ENCODE measurements at places on chromosomes 7 and 10. TPM values are rescaled to one million over a fixed set of nuclear protein-coding genes. Genes with fewer than 3 reads are reported as not detected.

The TMEM72 gene
- total RNA-seq = not detected

DNA sequence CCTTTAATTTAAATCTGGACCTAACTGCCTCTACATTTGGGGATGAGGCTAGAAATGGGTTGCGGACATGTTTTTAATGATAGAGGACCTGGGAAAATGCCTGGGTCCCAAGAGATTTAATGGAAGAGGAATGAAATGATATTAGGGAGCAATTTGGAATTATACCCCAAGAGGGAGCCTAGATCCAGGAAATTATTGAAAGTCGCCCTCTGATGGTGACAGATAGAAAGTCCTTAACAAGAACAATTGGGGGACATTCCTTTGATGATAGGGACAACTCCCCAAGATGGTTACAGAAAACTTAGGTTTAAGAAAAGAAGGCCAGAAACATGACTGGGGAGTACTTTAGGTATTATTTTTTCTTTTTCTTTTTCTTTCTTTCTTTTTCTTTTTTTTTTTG lies 9.5 kb upstream of the TSGA13 start:
- peak; percentile 8 for DNase-seq

DNA sequence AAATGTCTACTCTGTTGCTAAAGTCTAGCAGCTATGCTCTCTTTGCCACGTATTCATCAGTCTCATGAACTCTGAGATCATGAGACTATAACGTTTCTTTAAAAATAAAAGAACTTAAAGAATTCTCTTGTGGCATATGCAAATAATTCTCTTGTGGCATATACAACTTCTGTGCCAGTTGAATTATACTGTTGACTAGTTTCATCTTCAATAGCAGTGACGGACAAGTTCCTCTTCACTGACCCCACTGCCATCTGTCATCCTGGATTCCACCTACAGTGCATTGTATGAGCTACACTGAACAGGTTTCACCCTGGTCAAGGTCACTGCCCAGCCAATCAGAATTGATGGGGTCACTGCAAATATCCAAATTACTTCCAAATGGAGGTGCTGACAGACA lies 88.2 kb downstream of the CD36 start:
- DNase-seq = no peak

The ZNF736 gene
- 10.5 TPM for total RNA-seq

- DNase-seq = peak; percentile 34
Measured at GRCh38 chr7:91357901-91358300, 93.7 kb downstream of the FZD1 start.

- no peak for DNase-seq
Measured at GRCh38 chr7:150380463-150380862, 1.3 kb downstream of the ZNF775 start.

The TWIST1 gene
- 0.31 TPM for total RNA-seq

The NPSR1 gene
- not detected for total RNA-seq

- no peak for DNase-seq
Measured at GRCh38 chr10:7534480-7534852, 123.6 kb upstream of the SFMBT2 start.

DNA sequence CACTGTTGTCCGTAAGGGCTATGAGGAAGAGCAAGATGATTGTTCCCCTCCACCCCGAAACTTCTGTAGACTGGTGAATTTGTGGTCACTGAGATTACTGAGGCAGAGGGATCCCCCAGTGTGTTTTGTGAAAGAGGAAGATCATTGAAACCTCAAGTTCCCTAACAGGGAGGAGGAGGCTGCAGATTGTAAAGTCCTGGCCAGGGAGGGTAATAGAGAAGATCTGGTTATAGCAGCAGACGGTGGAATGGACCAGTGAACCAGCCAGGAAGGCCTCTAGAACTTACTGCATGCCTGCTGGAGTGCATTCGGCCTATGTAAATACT lies 31.1 kb downstream of the LMTK2 start:
- DNase-seq = no peak

The GRID2IP gene
- 0.14 TPM for total RNA-seq

The ANKRD61 gene
- total RNA-seq = 0.28 TPM

DNA sequence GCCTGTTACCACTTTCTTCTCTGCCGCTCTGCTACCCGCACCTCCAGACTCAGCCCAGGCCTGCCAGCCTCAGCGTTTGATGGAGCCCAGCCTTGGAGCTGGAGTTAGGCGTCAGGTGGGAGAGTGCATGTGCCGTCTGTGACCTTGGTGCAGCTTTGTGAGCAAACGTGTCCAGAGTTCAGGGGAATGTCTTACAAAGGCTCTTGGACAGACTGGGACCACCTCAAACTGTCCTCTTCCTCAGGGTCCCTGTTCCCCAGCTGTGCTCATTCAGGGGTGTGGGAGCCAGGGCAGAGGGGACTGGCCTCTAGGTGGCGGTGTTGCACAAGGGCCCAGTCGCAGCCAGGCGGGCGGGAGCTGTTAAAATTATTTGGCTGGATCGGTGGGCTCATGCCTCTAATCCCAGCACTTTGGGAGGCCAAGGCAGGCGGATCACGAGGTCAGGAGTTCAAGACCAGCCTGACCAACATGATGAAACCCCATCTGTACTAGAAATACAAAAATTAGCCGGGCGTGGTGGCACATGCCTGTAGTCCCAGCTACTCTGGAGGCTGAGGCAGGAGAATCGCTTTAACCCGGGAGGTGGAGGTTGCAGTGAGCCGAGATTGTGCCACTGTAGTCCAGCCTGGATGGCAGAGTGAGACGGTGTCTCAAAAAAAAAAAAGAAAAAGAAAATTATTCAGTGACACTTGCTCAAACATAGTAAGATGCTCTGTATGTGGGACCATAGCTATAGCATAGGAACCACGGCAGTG lies 89.2 kb downstream of the ADCY1 start:
- no peak for DNase-seq

GRCh38 chr7:27923642-27923980 lies 183.6 kb downstream of the TAX1BP1 start:
- DNase-seq = no peak

DNA sequence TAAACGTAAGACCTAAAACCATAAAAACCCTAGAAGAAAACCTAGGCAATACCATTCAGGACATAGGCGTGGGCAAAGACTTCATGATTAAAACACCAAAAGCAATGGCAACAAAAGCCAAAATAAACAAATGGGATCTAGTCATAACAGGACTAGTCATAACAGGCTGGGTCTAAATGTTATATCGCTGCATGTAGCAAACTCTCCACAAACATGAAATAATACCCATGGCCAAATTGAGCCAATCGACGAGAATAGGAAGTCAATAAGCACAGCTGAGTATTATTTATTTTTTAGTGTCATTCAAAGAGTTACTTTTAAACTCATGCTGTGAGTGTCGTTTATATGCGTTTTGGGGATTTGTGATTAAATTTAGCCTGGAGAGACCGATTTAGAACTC lies 225.1 kb downstream of the TFEC start:
- peak; percentile 13 for DNase-seq

GRCh38 chr10:24882047-24882698 lies 70.2 kb downstream of the PRTFDC1 start:
- DNase-seq = no peak

The TMEM229A gene
- not detected for total RNA-seq
